ENCODE measurements at places on chromosomes 12 and 14.

GRCh38 chr12:25491396-25492325, 61.4 kb downstream of the LMNTD1 start:
- DNase-seq = no peak

GRCh38 chr12:64218597-64218996, 3.5 kb downstream of the KICS2 start:
- DNase-seq = no peak

DNA sequence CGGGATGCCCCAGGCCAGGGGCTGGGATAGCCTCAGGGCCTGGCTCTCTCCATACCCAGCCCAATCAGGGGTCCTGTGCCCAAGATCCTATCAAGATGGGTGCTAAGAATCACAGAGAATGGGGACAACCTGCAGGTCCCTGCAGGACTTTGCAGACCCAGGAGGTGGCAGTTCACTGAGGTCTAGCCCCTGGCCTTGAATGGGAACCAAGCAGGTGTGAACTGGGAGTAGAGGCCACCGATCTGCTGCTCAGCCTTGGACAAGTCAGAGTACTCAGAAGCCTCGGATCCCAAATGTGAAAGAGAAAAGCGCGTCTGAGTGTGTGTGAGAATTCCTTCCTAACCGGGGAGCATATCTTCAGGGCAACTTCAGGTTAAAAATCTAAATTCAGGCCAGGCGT, 76.2 kb downstream of the ARL6IP4 start:
- no peak for DNase-seq

DNA sequence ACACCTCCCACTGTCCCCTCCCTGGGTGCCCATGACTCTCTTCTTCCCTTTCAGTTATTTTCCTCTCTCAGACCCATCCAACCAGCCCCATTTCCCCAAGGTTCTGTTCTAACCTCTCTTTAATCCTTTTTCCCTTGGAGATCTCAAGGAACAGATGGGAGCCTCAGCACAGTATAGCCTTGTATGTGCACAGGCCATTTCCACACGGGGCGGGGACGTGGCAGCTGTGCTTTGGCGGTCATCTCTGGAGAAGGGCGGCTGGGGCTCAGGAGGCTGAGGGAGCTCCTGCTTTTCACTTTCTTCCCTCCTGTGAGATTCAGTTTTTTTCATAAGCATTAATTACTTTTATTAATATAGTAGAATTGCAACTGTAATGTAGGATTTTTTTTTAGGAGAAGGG, 212.2 kb downstream of the ZFP36L1 start:
- no peak for DNase-seq

DNA sequence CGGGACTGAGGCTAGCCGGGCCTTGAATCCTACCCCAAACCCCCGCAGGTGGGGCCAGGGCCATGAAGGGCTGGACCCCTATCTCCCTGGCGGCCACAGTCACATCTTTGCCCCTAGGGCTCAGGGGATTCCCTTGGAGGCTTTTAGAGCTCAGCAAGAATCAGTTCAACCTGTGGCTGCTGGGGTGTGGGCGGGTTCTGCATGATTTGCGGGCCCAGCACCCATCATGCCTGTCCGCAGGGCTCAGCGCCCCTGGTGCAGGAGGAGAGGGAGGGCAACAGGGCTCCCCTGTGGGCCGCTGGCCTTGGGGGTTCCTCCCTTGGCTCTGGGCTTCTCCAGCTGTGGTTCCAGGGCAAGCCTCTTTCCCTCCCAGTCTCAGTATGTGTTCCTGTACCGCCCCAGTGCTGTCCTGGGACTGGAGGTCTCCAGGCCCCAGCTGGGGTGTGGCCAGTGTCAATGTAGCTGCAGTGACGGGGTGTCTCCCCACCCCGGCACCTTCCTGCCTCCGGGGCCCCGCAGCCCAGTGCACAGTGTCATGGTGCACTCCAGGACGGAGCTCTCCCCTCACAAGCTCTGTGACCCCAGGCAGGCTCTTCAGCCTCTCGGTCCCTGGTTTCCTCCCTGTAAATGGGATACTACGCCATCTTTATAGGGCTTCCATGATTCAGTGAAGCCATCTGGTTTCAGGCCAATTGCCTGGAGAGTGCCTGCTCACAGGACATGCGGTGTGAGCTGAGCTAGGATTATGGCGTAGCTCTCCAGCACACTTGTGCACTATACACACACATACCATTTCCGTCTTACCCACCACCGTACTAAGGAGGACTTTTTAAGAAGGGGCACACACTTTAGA, 9.9 kb upstream of the LBHD2 start:
- DNase-seq = no peak

All from stimulated activated CD4-positive, alpha-beta T cell treated with anti-CD3 and anti-CD28 coated beads, Interleukin-2, amount 100 ng/mL, for 4 hours (primary cell).